ENCODE measurements at places on chromosomes 12 and 14. TPM values are rescaled to one million over a fixed set of nuclear protein-coding genes. Genes with fewer than 3 reads are reported as not detected.

Gene CLEC4E
- total RNA-seq = not detected

Gene HOXC9
- 0.65 TPM for total RNA-seq

Gene COL2A1
- not detected for total RNA-seq

Gene SRGAP1
- total RNA-seq = 11.9 TPM

Gene ACACB
- total RNA-seq = 14.7 TPM

Gene ZDHHC22
- total RNA-seq = not detected

Gene LIN7A
- 6.6 TPM for total RNA-seq

Gene MARCHF9
- total RNA-seq = 2.1 TPM

Gene TAS2R20
- 1.9 TPM for total RNA-seq

Gene AMDHD1
- 0.63 TPM for total RNA-seq

Gene KLRC2
- not detected for total RNA-seq

Gene C1RL
- 39.2 TPM for total RNA-seq

Gene DLGAP5
- total RNA-seq = 23.8 TPM

Gene ALX1
- 1.2 TPM for total RNA-seq

Gene B3GNT4
- not detected for total RNA-seq

Gene SRRM4
- total RNA-seq = not detected

Gene PTGES3
- total RNA-seq = 51.7 TPM

Gene B4GALNT3
- 0.09 TPM for total RNA-seq

Gene BCL7A
- 12.2 TPM for total RNA-seq

Gene SYT10
- total RNA-seq = not detected

Gene TGM1
- 0.36 TPM for total RNA-seq

Gene CLEC2A
- not detected for total RNA-seq

Gene TMEM119
- total RNA-seq = 164 TPM

Measured in fibroblast of the aortic adventitia (primary cell).